ENCODE measurements at places on chromosomes 6 and 20.

DNA sequence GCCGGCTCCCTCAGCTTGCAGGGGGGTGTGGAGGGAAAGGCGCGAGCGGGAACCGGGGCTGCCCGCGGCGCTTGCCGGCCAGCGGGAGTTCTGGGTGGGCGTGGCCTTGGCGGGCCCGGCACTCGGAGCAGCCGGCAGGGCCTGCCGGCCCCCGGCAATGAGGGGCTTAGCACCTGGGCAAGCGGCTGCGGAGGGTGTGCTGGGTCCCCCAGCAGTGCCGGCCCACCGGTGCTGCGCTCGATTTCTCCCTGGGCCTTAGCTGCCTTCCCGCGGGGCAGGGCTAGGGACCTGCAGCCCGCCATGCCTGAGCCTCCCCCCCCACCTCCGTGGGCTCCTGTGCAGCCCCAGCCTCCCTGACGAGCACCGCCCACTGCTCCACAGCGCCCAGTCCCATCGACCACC lies 514.5 kb upstream of the GJE1 start:
- no peak for DNase-seq

DNA sequence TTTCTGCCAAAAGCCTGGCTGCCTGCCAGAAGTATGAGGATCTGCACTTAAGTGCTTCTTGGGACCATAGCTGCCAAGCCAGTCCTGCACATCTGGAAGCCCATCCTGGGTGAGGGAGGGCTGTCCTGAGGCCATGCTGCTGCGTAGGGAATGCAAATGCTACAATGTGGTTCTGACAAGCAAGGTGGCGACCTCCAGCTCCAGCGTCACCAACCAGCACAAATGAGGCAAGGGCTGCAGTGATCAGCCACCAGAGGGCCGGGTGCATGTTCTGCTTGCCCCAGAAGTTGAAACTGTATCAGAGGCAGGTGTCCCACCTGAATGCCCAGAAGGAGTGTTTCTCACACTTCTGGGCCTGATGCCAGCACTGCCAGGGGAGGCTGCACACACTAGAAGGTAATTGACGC lies 99.1 kb upstream of the KCNQ5 start:
- no peak for DNase-seq

- DNase-seq, result no peak
These were observed 7.5 kb downstream of the SF3B5 start for GRCh38 chr6:144087789-144088426.

- no peak for DNase-seq
These were observed 446.6 kb upstream of the JAG1 start for GRCh38 chr20:11120431-11120830.

- DNase-seq, result no peak
These were observed 147.0 kb downstream of the SYNDIG1 start for GRCh38 chr20:24616258-24617079.

DNA sequence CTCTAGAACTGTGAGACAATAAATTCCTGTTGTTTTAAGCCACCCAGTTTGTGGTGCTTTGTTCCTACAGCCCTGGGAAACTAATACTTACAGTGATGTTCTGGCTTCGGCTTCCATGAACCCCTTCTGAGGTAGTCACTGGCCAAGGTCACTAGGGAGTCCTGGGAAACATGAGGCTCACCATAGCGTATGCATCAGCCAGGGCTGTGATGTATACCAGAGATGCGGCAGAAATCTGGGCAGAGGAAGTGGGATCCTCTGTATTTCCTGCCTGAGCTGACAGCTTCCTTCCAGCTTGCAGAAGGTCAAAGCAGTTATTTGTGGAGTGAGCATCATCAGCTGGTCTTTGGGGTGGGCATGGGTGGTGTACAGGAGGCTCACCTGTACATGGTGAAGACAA lies 27.9 kb downstream of the KAT14 start:
- no peak for DNase-seq

DNA sequence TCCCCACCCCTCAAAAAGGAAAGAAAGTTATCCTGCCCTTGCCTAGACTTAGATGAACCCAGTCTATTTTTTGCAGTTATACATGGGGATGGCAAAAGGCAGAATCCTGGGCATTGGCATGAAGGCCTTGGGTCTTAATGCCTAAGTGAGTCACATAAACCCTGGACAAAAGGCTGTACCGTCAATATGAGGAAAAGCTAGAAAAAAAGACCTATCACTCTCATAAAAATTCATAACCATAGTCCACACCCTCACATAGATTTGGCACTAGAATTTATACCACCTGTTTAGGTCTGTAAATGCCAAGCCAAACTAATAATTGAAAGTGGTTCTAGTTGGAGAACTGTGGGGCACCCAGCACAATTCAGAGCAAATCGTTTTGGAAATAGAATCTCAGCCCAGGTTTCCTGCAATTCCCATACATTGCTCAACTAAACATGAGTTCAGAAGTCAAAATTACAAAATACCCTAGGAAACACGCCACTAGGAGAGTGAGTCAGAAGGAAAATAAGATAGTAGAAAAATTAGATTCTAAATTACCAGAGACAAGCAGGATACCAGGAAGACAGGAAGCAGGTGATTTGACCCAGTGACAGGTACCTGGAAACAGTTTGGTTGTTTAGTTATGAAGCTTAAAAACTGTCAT lies 70.4 kb upstream of the FUCA2 start:
- DNase-seq, result no peak

GRCh38 chr6:94269256-94269655 lies 849.9 kb upstream of the EPHA7 start:
- no peak for DNase-seq

- no peak for DNase-seq
These were observed 31.9 kb downstream of the NRSN1 start for GRCh38 chr6:24157886-24158285.

- DNase-seq, result no peak
These were observed 117.4 kb upstream of the SLC24A3 start for GRCh38 chr20:19094959-19095541.

DNA sequence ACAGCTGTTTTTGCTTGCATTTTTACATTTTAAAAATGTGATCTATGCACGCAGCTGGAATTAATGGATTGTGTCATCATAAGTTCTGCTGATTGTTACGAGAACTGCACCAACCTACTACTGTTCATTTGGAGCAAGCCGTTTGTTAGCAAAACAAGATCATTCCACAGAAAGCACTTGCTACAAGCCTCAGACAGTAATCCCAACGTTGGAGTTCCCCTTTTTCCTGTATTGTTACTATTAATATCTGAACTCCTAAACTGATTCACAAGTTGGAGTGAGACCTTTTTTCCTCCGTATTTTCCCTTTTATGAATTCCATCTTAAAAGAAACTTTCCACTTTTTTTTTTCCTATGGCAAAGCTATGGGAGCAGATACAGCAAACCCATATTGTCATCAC lies 3.5 kb downstream of the TENT5A start:
- DNase-seq, result no peak

GRCh38 chr6:22506496-22506895 lies 62.9 kb upstream of the HDGFL1 start:
- DNase-seq, result no peak

DNA sequence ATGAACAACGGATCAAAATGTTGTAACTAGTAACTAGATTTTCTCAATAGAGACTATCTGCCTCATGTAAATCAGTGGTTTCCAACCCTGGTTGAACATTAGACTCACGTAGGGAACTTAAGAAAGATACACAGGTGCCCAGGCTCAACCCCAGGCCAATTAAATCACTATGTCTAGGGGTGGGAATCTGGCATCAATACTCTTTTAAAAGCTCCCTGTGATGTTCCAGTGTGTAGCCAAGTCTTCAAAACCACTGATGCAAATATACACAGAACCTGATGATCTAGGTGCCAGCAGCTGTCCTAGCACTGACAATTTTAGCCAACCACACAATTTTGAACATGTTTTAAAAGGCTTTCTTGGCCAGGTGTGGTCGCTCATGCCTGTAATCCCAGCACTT lies 128.7 kb downstream of the TBC1D32 start:
- DNase-seq, result no peak

GRCh38 chr20:60403105-60403741 lies 445.0 kb downstream of the CDH26 start:
- DNase-seq, result no peak

GRCh38 chr6:135002974-135003703 lies 51.5 kb downstream of the HBS1L start:
- DNase-seq, result no peak
